HAP-1 (cell line): ENCODE measurements at places on chromosomes 4 and X.

DNA sequence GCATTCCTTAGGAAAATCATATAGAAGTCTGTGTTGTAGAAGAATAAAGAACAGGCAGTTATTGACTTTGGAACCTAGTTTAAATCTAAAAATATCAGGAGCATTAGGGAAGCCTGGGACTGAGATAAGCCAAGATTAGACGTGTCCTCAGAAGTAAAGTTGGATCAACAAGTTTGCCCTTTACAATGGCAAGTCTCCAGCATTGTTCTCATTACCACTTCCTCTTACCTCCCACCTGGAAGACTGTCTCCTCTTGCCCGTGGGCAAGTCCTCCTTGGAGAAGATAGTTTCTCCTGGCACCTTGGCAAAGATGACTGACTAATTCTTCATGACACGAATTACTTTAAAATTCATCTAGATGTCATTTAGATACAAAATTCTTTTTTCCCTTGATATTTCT lies 37.8 kb downstream of the CNKSR2 start:
- no peak for DNase-seq

DNA sequence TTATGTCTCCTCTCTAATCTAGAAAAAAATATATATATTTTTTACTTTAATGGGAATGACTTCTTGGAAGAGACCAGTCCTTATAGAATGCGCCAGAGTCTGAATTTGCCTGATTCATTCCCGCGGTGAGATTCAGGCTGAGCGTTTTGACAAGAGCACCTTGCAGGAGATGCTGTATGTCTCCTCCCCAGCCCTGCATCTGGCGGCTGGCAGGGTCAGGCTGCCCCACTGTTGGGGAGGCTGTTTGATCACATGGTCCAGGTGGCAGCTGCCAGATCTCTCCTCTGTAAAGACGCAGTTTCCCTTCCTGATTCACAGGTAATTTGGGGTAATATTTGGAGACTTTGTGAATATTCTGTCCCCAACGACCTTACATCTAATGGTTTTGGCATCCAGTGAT lies 9.7 kb downstream of the PDZD4 start:
- DNase-seq, result no peak

- no peak for DNase-seq
These were observed 202.1 kb upstream of the ANXA10 start for GRCh38 chr4:167890226-167890625.

DNA sequence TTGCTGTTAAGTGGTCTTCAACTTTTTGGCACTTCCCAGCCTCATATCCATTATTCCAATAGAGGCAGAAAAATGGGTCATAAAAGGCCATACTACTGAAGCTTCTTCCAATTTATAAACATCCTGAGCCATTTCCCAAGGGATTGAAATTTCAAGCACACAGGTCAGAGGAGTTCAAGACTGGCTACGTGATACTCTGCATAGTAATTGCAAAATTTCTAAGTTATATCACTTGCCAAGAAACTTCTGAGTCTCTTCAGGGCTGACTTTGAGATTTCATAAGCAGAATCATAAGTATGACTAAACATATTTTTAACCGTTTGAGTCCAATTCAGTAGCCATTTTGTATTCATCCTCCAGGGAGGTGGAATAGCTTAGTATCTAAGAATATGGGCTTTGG lies 75.6 kb upstream of the RXFP1 start:
- DNase-seq, result no peak

DNA sequence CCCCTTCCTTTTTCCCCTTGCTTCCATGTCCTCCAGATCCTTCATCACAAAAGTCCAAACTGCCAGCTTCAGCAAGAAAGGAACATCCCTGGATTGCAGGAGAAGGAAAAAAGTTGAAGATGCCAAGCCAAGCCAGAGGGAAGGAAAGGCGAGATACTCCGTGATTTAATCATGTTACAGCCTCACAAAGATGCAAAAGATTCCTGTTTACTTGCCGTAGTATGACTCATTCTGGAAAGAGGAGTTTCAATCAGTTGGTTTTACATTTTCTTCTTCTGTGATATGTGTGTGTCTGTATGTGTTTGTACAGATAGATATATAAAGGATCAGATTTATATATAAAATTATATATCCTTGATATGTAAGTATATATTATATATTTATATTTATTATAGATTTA lies 69.3 kb downstream of the BTC start:
- no peak for DNase-seq

- DNase-seq, result no peak
These were observed 21.8 kb downstream of the RNF212 start for GRCh38 chr4:1091561-1091995.

DNA sequence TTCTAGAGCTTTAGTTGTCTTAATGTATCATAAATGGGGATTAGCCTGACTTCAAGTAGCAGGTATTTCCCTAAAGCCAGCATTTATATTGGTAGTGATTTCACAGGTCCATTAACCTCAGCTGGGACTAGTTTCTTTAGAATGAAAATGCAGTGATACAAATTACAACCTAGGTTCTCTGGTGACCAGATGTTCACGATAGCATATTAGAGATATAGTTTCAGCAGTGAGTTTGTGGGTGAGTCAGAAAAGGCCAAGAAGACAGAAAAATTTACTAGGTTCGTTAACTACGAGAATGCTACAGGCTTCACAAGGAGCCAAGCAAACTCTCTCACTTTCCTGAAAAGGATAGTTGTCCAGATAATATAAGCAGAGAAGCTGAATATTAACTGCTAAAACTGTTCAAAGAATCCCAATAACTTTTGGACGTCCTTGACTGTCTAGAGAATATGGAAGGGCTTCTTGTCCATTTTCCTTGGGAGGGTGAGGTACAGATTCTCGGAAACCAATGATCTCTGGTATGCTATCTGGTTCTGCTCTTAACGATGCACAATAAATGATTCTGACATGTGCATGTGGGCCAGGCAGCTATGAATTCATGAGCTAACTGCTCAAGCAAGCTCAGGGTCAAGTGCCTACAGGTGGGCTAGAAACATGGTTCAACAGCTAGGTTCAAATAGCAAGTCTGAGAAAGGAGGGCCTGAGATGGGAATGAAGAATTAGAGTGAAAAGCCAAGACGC lies 6.0 kb upstream of the SPCS3 start:
- DNase-seq, result no peak

GRCh38 chrX:10387011-10387410 lies 230.2 kb downstream of the CLCN4 start:
- no peak for DNase-seq

DNA sequence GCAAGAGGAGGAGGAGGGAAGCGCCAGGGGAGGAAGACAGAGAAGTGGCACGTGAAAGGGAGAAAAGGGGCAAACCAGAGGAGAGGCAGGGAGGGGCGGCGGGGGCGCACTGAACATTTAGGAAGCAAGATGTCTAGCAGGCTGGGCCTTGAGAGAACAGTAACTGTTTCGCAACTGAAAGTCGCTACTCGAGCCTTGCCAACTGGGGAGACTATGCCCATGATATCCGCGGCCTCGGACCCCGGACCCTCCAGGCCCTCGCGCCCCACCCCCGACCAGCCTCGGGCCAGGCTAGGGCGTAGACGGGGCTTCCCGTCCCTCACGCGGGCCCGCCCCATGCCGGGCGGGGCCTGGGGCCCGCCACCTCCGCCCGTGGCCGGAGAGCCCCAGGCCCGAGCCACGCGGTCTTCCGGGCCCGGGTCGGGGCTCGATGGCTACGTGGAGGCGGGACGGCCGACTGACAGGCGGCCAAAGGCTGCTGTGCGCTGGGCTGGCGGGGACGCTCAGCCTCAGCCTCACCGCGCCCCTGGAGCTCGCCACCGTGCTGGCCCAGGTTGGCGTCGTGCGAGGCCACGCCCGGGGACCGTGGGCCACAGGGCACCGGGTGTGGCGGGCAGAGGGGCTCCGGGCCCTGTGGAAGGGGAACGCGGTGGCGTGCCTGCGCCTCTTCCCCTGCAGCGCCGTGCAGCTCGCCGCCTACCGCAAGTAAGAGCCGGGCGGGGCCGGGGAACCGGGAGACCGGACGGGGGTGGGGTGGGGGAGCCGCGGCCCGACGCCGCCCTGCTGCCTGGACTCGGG lies at the start of gene SLC25A43:
Gene SLC25A43, plus strand, starts transcription at position 363 of the 798 bp plus-strand sequence. Its CDS starts 68 bp downstream, at position 431.
- peak; percentile 71 for DNase-seq

DNA sequence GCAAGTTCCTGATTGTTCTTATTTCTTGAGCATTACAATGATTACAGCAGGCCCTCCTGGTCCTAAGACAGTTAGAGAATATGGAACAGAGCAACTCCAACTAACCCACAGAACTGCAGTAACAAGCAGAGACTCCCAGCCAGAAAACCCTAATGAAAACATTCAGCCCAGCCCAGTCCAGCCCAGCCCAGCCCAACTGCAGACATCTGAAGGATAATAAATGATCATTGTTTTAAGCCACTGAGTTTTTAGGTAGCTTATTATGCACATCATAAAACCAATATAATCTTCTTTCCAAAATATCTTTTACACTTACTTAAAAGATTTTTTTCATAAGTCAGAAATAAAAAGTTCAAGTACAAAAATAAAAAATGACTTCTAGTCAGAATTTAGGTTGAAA lies 51.3 kb downstream of the SPOCK3 start:
- DNase-seq, result no peak

DNA sequence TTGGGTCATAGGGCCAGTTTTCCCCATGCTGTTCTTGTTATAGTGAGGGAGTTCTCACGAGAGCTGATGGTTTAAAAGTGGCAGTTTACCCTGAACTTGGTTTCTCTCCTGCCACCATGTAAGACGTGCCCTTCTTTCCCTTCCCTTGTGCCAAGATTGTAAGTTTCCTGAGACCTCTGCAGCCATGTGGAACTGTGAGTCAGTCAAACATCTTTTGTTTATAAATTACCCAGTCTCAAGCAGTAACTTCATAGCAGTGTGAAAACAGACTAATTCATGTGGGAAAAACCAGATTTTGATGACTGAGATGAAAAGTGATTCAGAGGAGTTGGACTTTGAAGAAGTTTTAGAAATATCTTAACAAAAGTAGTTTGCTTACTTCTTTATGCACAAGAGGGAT lies 101.4 kb downstream of the ARHGAP10 start:
- DNase-seq, result no peak

DNA sequence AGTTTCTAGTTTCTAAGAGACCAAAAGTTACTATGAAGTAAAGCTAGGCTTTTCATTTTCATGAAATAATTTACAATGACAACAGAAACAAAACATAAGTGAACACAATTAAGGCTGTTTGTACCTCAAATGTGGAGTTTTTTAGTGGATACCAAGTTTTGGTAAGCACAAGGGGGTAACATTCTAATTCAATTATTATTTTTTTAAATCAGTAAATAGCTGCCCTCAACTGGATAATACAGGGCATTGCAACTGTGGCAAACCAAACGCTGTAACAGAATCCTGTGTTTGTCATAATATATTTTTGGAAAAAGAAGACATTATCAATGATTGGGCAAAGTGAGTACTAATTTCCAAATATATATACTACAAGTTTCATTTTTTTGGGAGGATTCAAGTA lies 150.3 kb downstream of the FBXW7 start:
- peak; percentile 22 for DNase-seq

DNA sequence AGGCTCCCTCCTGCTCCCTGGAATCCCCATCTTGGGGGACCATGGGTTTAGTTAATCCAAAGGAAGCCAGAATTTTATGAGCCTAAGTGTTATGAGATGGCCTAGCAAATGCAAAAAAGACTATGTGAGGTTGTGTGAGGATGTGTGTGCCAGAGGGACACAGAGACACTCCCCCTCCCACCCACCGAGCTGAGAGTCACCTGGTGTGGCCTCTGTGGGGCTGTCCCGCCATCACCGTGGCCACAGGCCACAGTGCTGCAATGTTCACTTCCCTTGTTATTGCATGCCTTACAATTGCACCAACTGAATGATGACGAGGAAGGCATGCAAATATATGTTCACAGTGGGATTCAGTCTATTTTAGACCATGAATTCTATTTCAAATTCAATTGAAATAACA lies 601 bp upstream of the FGFBP2 start:
- no peak for DNase-seq

- DNase-seq, result no peak
These were observed 88.6 kb upstream of the TRIM2 start for GRCh38 chr4:153115322-153116290.

GRCh38 chr4:26176598-26177149 lies 144.1 kb upstream of the RBPJ start:
- no peak for DNase-seq

DNA sequence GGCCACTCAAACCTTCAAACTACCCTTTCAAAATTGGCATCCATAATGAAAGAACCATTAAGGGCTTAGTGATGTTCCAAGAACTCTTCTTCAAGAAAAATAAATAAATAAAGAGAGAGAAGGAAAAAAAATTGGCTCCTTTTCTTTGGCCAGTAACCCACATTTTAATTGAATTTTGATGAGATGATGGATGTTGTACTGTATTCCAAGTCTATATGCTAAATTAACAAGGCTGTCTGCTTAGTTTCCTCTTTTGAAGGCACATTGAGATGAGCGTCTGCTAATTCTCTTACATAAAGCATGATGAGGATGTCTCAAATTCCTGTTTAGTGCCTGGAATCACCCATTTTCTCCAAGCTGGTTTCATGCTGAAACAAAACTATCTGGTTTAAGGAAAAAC lies 33.4 kb downstream of the PHOX2B start:
- no peak for DNase-seq

DNA sequence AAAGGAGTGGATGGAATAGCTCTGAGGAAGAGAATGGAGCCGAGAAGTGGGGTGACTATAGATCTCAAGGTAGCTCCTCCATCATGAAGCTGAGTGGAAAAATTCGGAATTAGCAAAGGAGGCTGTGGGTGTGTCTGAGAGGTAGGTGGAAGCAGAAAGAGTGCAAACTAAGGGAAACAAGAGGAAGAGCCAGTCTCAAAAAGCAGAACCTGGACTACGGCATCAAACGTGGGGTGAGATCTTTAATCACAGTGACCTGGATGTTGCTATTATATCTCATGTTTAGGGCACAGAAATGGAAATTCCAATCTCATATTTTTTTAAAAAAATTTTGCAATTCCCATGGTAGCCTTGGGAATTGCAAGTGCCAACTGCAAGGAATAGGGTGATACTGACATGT lies 162.5 kb upstream of the RASGEF1B start:
- no peak for DNase-seq

- no peak for DNase-seq
These were observed 124.2 kb downstream of the NFKB1 start for GRCh38 chr4:102625232-102625930.

DNA sequence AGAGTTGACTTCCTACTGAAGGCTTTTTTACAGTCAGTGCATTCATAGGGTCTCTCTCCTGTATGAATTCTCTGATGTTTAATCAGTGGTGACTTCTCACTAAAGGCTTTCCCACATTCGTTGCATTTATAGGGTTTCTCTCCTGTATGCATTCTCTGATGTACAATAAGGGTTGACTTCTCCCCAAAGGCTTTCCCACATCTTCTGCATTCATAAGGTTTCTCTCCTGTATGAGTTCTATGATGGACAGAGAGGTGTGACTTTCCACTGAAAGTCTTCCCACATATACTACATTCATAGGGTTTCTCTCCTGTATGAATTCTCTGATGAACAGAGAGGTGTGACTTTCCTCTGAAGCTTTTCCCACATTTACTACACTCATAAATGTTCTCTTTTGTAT lies 45.2 kb downstream of the ZNF674 start:
- DNase-seq, result no peak

DNA sequence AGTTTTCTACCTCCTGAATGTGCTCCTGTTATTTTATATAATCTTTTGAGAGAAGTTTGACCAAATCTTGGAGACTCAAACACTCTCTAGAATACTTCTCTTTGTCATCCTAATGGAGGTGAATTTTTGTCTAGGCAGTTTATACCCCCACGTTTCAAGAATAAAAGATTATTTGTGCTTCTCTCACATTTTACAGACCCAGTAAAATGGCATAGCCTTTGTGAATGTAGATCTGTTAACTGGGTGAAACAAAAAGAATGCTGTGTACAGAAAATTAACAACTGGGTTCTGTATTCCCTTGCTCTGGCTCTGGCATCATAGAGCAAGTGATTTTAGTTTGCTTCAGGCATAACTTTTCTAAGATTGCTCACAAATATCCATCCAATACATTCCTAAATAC lies 26.1 kb downstream of the GASK1B start:
- peak; percentile 31 for DNase-seq
